Posterior cingulate gyrus (tissue), 11 donors: ENCODE measurements at places on chromosomes 3 and 15.

GRCh38 chr3:128844502-128844901, 34.9 kb upstream of the ACAD9 start:
- DNase-seq, result no peak

DNA sequence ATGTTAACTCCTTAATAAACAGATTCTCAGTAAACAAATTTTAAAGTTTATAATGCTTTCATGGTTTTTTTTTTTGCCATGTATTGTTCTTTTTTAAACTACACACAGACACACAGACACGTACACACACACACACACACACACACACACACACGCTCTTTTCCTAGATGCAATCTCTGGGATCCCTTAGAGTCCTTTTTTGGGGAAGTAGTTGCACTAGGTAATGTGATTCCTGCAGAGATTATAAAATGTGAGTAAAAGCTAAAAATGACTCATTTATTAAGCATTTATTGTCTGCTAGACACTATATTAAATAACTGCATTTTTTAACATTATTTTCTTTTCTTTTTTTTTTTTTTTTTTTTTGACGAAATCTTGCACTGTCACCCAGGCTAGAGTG, 19.9 kb downstream of the NDUFB5 start:
- DNase-seq, result no peak

DNA sequence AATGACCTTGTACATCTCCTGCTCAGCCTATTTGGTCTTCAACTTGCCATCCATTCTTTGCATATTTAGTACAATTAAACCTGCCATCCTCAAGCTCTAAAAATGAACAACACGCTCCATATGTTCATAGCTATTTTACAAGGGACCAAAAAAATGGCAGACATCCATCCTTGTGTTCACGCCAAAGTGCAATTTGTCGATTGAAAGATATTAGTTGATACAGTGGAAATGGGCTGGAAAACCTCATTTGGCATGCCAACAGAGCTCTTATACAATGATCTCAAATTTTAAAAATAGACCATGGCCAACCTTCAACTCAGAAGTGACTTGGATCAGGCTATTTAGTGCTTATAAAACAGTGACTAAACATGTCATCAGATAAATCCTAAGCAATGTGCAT, 413.6 kb upstream of the ARL6 start:
- DNase-seq, result no peak

GRCh38 chr3:86562090-86562489, 428.9 kb downstream of the VGLL3 start:
- DNase-seq, result no peak

DNA sequence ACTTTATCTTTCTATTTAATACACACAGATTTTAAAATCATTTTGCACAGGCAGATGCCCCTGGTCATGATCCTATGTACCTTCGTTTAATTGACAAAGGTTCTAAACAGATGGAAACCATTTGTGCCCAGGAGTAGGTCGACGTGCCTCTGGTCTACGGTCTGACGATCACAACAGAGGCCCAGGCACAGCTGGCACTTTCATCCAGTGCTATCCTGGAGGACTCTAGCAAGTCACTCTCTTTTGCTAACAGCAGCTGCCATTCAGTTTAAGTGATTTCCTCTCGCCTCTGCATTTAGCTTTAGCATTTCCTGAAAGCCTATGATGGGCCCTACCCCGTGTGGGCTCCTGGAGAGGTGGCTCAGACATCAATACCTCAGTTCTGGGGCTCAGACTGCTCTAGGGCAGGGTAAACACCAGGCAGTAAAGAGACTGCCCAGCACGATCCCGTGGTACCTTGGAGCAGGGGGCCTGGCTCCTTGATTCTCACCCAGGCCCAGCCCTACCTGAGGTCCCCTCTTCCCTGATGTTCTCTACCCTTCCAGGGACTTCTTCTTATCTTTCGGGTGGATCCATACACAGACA, 83.2 kb upstream of the SNRPA1 start:
- DNase-seq, result no peak

GRCh38 chr3:86895202-86895601, 95.7 kb downstream of the VGLL3 start:
- no peak for DNase-seq

DNA sequence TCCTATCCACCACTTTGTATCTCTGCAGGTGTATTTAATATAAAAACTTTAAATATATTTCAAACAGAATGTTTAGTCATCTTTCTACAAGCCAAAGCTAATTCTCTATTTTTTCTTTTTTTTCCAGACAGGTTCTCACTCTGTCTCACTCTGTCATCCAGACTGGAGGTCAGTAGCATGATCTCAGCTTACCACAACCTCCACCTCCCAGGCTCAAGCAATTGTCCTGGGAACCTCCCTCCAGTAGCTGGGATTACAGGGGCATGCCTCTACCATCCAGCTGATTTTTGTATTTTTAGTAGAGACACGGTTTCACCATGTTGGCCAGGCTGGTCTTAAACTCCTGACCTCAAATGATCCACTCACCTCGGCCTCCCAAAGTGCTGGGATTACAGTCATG, 202.6 kb downstream of the VGLL3 start:
- DNase-seq, result no peak

- no peak for DNase-seq
These were observed 130.1 kb upstream of the PRICKLE2 start for GRCh38 chr3:64355401-64355807.

DNA sequence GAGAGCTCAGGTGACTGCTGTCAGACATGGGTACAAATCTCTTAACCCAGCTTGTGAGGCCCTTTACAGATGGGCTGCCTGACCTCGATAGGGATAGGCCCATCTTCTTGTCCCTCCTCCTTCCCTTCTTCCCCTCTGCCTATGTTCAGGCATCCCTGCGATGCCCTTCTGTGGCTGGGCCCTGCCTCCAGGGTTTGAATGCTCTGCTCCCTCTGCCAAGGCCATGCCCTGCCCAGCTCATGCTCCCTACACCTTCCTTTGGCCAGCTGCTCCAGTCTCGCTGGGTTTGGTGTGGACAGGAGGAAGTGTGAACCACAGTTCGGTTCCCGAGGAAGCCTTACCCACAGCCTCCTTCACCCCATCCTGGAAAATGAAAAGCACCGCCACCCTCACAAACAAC, 4.3 kb downstream of the FYCO1 start:
- no peak for DNase-seq

GRCh38 chr3:127908202-127908601, 6.8 kb upstream of the KBTBD12 start:
- no peak for DNase-seq

- DNase-seq, result no peak
These were observed 185.6 kb downstream of the APBA2 start for GRCh38 chr15:29071232-29071881.

DNA sequence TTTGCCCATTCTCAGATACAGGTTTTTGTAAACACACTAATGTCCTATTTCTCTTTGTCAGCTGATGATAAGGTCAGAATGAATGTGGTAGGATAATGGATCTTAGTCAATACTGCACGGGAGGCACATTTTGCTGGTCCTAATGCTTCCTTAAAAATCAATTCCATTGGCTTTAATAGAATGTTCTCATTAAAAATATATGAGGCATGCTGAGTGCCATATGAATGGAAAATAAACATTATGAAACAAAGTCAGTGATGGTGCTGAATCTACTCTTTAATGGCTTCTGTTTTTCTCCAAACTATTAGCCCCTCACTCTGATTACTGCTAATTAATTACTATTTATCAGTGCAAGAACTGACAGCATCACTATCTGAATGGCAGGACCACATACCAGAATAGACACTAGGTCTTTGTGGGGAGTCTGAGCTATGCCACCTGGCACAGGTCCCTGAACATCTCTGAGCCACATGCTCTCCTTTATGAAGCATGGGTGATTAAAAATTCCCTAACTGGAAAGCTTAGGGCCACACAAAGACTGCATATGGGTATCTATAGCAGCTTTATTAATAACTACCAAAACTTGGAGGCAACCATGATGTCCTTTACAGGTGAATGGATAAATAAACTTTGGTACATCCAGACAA, 278.9 kb downstream of the MEX3B start:
- no peak for DNase-seq

- DNase-seq, result no peak
These were observed 46.3 kb downstream of the SENP7 start for GRCh38 chr3:101466465-101467309.

DNA sequence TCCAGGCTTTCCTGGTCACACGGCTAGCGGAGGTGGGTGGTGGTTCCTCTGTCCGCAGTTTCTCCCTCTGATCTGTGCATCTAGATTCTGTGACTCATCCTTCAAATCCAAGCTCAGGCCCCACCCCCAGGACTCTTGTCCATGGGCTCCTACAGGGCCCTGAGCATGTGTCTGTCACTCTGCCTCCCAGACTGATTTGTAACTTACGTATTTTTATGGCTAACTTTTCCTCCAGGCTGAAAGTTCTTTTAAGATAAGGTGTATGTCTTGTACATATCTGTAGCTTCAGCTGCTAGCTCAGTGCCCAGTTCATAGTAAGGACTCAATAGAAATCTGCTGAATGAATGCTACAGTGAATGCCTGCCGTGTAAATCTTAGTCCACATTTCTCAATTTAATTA, 8.0 kb downstream of the ESYT3 start:
- DNase-seq, result no peak

DNA sequence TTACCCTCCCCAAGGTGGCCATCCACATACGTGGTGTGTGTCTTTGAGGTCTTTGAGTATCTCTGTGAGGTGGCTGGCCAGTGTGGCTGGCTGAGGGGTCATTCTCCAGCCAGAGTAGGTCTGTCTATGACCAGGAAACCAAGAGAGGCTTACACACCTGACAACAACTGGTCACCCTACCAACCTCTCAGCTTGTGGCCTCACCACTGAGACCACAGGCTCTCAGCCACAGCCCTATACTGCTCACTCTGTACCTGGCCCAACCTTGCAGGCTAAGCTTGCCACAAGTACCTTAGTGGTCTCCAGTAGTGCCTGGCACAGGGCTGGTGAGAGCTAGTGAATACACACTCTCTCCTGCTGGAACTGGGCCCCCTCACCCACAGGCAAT, 5.1 kb downstream of the HEMK1 start:
- no peak for DNase-seq
